ENCODE measurements at places on chromosomes 12 and 14.

DNA sequence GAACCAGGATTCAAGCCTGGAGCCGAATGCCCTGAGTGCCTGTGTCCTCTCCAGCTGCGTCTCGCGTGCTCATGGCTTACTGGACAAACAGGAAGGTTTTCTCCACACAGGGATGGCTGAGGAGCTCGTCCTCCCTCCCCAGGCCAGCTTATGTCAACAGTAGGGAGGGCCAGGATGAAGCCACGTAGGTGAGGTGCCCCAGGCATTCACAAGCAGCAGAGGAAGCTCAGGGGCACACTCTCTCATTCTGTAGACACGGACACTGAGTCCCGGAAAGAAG is 49.3 kb downstream of the TRPV4 start:
- DNase-seq: no peak

DNA sequence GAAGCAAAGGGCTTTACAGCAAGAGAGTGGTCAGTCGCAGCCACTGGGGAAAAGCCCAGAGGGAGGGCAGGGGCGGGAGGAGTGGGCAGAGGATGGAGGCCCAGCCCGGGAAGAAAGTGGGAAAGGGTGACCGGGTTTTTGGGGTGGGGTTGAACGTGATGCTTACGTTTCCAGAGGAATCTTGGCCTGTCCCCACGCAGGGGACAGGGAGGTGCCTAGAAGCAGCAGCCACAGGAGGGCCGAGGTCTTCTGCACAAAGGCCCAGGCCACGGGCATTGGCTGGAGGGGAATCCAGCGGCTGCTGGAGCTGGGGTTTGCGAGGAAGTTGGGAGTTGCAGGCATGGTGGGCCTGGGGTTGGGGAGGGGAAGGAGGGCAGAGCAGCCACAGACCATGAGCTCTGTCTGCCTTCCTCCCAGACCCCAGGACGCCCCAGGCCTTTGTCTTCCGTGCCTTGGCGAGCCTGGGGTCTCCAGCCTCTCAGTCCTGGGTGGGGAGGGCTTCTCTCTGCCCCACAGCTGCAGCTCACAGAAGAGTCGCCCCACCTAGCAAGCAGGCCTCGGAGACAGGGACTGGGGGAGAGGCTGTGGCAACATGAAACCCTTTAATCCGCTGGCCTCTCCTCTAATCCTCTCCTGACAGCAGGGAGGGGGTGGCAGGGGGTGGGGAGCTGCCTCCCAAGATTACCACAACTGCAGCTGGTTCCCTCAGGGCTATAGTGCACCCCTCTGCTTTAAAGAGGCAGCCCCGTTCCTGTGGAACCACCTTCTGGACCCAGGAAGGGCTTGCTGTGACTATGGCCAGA is at the start of gene CACNA2D4:
CACNA2D4 (minus strand) TSS at position 572 of the 803 bp plus-strand sequence; CDS start at position 393, 179 bp downstream.
- DNase-seq: peak; percentile 5

GRCh38 chr14:22973217-22974032 is 8.9 kb downstream of the AJUBA start:
- DNase-seq: peak; percentile 42

DNA sequence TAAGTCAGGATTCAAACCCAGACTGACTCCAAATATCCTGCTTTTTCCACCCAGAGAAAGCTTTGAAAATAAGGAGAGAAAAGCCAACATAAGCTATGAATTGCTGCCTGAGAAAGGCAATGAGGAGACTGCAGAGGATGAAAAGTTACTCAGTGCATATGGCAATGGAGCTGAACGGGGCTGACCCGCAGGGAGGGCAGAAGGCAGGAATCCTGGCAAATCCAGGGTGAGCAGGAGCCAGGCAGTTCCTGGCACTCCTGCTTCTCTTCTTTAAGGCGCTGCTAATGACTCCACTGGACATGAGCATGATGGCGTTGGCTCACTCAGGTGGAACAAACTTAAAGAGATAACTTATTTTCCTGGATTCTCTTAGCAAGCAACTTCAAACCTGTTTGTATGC is 95.2 kb upstream of the TMCC3 start:
- no peak for DNase-seq

DNA sequence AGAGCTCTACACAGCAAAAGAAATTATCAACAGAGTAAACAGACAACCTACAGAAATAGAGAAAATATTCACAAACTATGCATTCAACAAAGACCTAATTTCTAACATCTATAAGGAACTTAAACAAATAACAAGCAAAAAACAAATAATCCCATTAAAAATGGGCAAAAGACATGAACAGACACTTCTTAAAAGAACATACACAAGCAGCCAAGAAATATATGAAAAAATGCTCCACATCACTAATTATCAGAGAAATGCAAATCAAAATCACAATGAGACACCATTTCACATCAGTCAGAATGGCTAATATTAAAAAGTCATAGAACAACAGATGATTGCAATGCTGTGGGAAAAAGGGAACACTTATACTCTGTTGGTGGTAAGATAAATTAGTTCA is 100.7 kb upstream of the LGR5 start:
- DNase-seq: no peak

DNA sequence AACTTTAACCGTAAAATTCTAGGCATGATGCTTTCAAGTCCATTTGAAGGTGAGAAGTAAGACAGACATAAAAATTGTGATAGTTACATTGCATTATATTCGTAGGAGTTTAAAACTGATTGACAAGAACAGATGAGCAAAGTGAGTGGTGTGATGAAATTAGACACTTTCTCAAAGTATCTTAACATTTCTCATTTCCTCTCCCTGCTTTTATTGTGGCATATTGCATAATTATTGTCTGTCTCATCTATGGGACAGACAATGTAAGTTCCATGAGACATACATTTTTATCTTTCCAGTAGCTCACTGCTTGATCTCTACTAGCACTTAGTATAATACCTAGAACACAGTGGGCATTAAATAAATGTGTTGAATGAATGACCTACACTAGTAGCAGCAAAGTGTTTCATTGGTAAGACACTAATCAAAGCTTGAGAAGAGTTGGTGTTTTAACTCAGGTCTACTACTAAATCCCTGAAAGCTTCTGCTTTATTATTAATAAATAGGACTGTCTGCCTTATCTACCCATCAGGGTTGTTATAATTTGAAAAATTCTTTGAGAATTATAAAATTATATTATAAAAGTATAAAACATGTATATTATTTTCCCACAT is 19.0 kb downstream of the A2M start:
- DNase-seq: no peak

DNA sequence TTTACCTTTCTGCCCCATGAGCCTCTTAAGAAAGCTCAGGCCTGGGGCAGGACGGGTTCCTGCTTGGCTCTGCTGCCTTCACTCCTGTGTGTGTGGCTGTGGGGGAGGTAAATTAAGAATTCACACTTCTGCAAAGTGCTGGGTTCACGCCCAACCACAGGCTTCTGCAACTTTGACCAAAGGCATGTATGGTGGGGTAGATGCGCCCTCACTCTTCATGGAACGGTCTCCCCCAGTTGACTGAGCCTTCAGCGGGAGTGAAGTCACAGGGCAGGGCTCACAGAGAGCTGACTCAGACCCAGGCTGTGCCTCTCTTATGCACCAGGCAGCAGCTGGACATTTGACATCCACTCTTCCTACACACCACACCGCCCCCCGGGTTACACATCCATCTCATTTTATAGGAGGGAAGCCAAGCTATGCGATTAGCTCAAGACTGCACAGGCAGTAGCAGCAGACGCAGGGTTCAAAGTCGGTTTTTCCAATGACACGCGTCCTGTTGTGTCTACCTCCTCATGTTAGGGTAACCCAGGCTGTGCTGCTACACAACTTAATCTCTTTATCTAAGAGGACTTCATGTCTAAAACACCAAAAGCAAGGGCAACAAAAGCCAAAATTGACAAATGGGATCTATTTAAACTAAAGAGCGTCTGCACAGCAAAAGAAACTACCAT is 15.4 kb upstream of the BCL11B start:
- no peak for DNase-seq

DNA sequence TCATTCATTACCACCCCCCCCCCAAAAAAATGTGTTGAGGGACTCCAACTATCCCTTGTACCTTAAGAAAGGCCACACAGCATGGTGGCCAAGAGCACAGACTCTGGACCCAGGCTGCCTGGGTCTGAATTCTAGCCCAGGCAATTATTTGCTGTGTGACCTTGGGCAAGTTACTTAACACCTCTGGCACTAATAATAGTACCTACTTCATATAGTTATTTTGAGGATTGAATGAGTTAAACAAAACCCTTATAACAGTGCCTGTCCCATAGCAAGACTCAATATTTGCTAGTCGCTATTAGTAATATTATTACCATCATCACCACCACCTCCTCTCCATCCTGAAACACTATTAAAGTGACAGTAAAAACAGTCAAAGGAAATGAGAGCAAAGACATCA is 37.2 kb downstream of the NT5DC3 start:
- no peak for DNase-seq

DNA sequence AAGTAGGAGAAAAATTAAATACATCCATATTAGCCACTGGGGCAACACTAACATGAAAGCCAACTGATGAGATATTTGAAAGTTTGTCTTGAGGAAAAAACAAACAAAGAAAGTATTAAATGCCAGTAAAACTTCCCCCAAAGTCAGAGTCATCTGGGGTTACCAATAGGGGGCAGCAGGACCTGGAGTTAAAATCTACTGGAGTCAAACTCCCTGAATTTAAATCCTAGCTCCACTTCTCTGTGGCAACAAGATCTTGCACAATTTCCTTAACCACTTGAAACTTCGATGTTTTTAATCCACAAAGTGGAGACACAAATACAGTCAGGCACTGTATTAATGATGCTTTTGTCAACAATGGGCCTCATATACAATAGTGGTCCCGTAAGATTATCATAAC is 14.4 kb downstream of the PLEKHG7 start:
- DNase-seq: no peak

DNA sequence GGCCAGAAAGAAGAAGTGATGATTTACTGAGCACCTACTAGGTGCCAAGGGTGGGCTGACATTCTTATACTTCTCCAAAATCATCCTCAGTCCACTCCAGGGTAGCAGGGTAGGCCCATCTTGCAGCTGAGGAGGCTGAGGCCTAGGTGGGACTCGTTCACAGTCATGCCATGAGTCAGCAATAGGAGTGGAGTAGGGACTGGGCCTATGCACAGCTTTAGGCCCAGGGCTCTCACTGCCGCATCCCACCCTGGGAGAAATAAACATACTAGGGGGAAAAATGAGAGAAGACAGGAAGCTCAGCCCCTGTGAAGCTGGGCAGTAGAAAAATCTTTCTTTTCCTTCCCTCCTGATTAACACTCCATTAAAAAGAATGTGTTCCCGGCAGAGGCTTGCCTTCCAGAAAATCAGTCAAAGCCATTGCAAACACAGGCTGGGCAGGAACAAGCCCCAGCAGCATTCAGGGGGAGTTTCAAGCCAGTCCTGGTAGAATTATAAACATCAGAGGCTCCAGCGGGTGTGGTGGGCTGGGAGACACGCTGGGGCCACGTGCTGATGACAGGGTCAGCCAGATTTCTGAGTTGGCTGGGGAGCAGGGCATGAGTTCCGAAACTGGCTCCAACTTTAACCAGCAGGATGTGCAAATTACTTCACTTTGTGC is 1.8 kb downstream of the HSPB8 start:
- peak; percentile 54 for DNase-seq
